Inflammatory macrophage treated with lipopolysaccharide for 4 hours (primary cell): ENCODE measurements at places on chromosomes 3 and 15.
A peak's percentile ranks its signal among the peaks of the same experiment; 100 is the strongest.

DNA sequence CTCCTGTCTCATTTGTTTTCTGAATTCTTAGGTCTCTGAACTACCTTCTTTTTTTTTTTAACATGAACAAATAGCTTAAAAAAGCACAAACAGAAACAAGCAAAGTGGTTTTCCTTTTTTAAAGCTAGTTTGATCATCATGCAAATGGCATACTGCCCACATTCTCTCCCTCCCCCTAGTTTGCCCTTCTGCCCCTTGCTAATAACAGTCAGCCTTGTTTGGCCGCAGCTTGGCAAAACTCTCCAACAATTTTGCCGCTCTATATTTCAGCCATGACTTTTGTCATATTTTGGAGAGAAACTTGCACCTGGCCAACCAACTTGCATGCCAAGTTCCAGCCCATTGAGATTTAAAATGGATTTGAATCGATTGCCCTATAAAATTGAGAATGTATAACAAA is 666.0 kb upstream of the NR2F2 start:
- no peak for DNase-seq

DNA sequence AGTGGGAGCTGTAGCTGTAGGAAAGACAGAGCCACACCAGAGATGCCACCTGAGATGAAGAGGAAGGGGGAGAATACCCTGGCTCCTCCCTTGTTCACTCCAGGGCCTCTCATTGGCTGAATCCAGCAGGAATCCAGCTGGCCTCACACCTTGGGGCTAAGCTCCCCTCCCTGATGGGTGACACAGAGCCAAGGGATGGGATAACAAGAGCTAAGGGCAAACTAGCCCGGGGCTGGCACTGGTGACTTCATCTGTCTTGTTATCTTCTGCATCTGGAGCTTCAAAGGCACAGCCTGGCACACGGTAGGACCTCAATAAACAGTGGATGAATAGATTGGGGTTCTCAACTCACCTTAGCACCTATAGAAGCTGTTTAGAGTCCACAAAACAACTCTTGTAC is 13.8 kb upstream of the GATA2 start:
- no peak for DNase-seq

DNA sequence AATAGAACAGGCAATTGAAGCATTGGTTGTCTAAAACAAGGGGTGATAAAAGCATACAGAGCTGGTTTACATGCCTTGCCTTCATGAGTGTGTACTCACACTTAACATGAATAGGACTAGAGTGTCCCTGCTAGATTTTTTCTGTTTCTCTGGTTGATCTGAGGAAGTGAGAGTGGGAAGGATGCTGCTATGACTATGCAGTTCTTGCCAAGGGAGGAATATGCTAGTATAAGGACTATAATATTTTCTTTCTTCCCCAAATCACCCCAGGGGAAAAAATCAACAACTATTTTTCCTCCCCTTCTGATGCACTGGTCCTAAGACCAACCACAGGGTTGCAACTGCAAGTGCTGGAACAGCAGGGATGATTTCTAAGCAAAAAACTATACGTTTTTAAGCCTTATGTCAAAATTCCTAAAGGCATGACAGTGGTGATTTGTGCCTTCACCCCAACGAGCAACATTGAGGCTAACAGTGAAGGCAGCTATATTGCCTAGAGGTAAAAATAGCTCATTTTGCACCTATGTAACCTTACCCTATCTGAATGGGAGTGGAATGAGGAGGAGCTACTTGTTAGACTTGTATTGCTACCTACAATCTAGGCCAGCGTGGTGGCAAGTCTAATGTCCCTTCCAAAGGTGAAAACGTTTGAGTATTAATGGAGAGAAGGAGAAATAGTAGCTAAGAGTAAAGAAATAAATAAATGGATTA is 33.5 kb upstream of the USP8 start:
- DNase-seq = peak; percentile 71

- no peak for DNase-seq
Measured at GRCh38 chr3:53705774-53706173, 140.4 kb downstream of the CHDH start.

- no peak for DNase-seq
Measured at GRCh38 chr3:105774444-105775180, 94.2 kb downstream of the CBLB start.

DNA sequence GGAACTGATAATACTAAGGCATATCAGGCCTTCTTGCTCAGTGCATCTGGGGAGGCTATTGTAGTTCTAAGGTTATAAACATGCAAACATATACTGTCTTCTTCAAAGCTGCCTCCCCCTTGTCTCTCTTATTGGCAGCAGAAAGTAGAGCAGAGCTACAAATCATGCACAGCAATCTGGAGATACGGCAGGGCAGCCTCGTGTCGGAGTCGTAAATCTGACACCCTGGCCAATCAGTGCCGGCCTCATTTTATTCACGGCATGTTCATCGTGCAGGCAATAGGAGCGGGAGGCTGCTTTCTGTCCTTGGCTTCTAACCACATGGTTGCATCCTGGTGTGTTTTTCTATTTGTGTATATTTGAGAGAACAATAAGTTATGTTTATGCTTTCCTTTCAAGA is 300.2 kb upstream of the CNTN6 start:
- DNase-seq = no peak

DNA sequence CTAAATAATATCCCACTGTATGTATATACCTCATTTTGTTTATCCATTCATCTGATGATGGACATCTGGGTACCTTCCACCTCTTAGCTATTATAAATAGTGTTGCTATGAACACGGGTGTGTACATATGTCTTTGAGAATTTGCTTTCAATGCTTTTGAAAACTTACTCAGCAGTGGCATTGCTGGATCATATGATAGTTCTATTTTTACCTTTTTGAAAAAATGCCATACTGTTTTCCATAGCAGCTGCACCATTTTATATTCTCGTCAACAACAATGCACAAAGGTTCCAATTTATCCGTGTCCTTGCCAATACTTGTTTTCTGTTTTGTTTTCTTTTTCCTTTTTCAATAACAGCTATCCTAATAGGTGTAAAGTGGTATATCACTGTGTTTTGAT is 77.1 kb downstream of the PEAK1 start:
- no peak for DNase-seq

DNA sequence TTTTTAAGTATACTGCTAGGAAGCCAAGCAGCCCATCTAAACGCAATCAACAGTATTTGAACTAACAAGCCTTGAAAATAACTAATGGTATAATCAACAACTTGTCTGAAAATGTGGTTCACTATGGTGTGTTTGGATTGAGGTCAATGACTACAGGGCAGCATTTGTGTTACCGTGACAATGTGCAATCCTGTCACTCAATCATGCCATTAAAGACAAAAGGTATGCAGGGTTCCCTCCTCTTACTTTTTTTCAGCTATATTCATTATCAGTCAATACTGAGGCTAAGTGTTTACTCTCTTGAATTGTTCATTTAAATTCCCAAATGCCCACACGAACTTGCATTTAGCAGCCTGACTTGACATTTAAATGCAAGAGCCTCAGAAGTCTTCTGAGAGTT is 1099.3 kb upstream of the EPHA6 start:
- DNase-seq = no peak

- no peak for DNase-seq
Measured at GRCh38 chr3:40914475-40914874, 284.8 kb upstream of the CTNNB1 start.

DNA sequence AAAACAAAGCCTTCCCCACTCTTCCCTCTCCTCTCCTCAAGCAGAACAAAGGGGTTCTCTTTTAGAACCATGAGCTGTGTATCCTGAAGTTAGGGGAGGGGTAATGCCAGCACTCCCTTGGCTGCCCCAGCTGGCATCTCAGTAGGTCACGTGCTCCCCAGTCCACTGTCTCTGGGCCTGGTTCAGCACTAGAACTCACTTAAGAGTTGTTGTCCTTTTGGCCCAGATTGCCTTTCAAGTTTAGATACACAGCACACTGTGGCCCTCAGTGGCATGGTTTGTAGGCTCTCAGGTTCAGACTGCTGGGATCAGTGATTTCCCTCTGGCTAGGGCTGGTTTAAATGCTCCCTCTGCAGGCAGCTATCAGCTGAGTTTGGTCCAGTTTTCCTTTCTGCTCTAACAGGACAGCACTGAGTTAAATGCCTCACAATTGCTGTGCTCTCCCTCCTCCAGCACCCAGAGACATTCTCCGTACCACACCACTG is 188.4 kb upstream of the ST8SIA2 start:
- no peak for DNase-seq

DNA sequence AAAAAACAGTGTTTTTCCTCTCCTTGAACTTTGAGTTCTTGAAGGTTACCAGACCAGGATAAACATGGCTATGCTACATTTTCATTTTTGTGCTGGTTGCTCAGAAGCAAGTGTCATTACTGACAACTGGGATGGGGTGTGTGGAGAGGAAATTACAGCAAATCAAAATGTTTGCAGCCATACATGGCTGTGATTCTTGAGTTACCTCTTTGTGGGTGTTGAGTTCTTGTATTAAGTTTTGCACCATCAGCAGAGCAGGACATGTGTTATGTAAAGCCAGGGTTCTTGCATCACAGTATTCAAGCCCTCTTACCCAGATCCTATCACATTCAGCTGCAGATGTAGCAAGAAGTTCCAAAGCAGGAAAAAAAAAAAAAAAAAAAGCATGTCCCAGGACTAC is 53.9 kb upstream of the ATOSA start:
- peak; percentile 60 for DNase-seq

- no peak for DNase-seq
Measured at GRCh38 chr3:119800844-119801243, 18.9 kb downstream of the NR1I2 start.

- DNase-seq = no peak
Measured at GRCh38 chr3:117798687-117799386, 1089.3 kb downstream of the TUSC7 start.

DNA sequence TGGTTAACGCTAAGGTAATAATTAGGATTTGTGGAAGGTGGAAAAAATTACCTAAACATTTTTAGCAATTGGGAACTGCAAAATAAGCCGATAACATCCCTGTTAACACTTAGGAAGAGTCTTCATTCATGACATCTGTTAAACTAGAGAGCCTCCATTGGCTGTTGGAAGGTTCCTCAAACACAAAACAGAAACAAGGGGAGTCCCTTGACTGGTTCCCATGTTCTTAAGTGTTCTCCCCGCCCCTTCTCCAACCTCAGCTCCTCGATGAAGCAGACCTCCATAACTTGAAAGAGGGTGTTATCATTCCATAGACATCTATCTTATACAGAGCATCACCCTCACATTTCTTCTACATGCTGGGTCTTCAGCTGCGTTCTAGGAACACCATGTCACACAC is 2.5 kb downstream of the SLC22A13 start:
- DNase-seq = peak; percentile 46

DNA sequence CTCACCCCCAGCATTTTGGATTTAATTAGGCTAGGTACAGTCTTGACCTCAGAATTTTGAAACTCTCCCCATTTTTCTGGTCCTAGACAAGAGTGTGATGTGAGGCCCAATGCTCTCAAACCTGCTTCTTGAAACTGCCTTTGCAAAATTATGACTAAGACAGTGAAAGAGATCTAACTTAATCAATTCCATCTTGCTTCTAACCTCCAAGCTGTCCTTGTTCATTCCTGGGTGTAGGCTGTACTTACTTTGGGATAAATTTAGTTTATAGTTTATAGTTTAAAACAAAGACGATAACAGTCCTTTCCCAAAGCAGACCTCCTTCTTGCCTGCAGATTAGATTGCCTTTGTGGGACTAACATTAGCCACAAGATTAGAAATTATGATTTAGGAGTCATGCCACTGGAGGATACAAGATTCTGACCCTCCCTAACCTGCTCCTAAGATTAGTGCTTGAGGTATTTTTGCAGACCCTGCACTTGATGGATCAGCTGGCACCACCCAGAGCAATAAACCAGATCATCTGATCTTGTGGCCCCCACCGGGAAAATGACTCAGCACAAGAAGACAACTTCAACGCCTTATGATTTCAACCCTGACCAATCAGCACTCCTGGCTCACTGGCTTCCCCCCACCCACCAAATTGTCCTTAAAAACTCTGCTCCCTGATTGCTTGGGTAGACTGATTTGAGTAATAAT is 59.6 kb downstream of the CD200R1L start:
- DNase-seq = no peak

DNA sequence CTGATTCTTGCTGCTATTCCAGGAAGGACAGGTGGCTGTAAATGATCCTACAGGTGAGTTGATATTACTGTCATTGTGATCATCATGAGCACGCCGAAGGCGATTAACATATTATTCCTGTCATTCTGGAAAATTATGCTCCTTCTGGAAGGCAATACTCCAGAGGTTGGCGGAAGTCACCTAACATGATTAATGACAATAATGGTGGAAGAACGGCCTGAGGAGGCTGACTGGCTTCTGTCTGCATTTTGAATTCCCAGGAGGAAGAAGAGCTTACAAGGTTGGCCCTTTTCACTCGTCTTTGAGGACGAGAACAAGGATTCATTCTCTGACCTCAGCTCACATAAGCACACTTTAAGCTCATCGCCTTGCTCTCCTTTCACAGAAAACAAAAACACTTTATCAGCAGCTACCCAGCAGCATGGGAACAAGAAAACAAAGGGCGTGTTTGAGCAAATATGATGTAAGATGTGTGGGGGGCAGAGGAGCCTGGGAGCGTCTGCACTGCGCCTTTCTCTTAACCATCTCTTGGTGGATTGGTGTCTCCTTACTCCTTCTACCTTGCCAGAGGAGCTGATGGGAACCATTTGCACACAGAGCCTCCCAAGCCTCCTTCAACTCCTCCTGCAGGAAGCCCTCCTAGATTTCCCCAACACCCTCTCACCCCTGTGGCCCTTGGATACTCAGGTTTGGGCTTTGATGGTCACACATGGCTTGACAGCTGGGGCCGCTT is 23.0 kb downstream of the ACSBG1 start:
- no peak for DNase-seq

- no peak for DNase-seq
Measured at GRCh38 chr3:67006460-67006859, 8.4 kb downstream of the KBTBD8 start.

DNA sequence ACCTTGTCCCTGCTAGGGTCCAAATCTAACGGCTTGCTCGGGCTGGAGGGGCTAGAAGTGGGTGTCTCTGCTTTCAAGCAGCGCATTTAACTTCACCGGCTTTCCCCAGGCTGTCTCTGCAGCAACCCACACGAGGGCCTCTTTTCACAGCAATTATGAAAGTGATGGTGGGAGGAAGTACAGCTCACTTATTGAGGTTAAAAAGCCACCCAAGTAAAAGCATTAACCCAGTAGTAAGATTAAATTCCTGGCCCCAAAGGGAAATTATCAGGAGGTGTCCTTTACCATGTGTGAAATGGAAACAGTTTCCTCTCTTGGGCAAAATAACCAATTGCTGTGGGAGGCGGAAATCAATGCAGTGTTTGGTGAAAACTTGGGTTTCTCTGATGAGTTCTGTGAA is 41.1 kb downstream of the NGRN start:
- peak; percentile 74 for DNase-seq

- DNase-seq = no peak
Measured at GRCh38 chr15:39244776-39245175, 336.1 kb upstream of the THBS1 start.

- DNase-seq = no peak
Measured at GRCh38 chr3:134601539-134602439, 49.0 kb downstream of the KY start.

GRCh38 chr15:92648190-92648875 is 7.2 kb downstream of the FAM174B start:
- no peak for DNase-seq

- DNase-seq = peak; percentile 28
Measured at GRCh38 chr3:120021523-120021922, 72.7 kb downstream of the GSK3B start.

- peak; percentile 8 for DNase-seq
Measured at GRCh38 chr3:184085389-184085852, 11.4 kb upstream of the HTR3E start.

GRCh38 chr3:69044608-69045007 is 7.5 kb downstream of the TMF1 start:
- DNase-seq = no peak
